ENCODE measurements at places on chromosomes 6 and 20.

- no peak for DNase-seq
These were observed 25.1 kb downstream of the PSMG4 start for GRCh38 chr6:3283641-3284435.

GRCh38 chr6:136284909-136285308 lies 4.7 kb downstream of the BCLAF1 start:
- peak; percentile 52 for DNase-seq

DNA sequence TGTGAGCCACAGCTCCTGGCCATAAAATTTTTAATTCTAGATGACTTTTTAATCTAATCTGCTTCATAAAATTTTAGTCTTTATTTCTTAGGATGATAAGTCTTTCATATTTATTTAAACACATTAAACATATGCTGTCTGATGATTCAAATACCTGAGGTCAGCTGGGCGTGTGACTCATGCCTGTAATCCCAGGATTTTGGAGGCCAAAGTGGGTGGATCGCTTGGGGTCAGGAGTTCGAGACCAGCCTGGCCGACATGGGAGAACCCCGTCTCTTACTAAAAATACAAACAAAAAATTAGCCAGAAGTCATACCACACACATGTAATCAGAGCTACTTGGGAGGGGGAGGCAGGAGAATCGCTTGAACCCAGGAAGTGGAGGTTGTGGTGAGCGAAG lies 53.1 kb downstream of the RBM24 start:
- DNase-seq, result peak; percentile 29

- DNase-seq, result peak; percentile 8
These were observed 18.3 kb upstream of the FAM162B start for GRCh38 chr6:116783852-116784251.

DNA sequence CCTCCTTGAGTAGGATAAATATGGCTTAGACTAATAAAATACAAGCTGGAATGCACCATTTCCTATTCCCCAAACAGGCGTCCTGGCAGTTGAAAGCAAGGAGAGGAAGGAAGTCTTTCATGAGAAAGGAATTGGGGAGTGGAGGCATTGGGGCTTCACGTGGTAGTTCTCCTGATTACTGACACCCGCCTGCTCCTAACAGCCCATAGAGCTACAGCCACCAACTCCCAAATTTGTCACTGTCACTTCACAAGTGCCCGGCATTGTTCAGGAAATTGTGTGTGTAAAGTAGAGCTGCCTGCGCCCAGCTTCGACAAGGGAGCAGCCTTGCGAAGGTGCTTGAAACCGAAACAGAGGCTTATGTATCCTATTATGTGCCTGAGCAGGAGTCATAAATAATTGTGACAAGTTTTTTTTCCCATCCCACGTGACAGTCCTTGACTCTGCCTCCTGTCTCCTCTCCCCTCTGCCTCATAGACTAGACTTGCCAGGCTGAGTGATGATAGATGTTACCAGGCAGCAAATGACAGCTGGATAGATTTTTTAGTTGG lies 301.7 kb upstream of the ZFP64 start:
- peak; percentile 13 for DNase-seq

DNA sequence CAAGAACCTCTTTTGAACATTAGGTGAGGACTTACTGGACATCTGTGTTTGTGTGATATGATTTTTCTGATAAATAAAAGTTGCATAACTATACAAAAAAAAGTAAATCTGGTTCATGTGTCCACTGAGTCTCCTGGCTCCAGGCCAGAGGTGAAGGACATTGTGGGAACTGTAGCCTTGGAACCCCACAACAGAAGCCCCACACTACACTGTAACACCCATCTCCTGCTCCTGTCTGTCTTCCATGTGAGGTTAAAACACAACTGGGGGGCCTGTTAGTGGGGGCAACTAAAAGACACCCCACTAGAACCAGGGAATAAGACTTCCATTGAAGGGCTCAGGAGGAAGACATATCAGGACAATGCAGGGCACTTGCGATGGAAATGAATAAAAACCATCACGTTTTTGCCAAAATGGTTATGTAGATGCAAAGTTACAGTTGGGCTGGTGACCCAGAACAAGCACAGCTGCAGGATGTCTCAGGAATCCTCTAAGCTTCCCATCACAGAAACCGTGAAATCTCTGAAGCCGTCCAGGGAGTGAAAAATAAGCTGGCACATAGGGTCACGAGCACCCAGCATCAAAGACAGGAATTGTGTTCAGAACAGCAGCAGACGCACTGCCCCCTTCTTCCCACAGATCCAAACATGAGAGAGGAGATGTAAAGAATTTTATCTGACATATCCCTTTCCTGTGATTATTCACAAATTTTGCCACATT lies 36.7 kb upstream of the PCSK2 start:
- DNase-seq, result no peak

GRCh38 chr6:167532410-167533288 lies 207.8 kb downstream of the TTLL2 start:
- DNase-seq, result no peak

Data from astrocyte of the hippocampus (primary cell).